ENCODE measurements at places on chromosomes 6 and 20.

GRCh38 chr6:150949526-150949925 lies 84.0 kb downstream of the MTHFD1L start:
- no peak for DNase-seq

DNA sequence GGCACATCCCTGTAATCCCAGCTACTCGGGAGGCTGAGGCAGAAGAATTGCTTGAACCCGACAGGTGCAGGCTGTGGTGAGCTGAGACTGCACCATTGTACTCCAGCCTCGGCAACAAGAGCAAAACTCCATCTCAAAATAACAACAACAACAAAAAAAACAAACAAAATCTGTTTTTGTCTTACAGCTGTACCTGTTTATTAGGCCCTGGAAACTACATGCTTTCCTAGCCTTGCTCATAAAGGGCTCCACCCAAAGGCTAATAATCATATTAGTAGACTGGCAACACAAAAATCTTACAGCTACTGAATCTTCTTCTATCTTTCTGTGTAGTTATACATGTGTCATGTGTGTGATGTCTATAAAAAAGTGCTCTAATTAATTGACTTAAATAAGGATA lies 503.9 kb upstream of the EYS start:
- DNase-seq = no peak

DNA sequence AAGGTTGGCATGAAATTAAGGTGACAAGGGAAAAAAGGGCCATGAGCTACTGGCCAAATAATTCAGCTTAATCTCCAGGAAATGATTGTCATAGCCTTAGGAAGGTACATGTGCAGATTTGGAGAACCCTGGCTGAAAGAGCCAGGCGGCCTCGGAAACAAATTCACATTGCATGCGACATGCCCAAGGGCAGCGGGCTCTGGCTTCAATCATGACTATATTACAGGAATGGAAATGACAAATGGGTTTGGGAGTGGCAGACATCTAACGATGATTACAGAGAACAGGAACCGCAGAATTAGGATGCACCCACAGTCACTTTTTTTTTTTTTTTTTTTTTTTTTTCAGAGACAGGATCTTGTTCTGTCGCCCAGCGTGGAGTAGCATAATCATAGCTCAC lies 112.4 kb upstream of the SALL4 start:
- DNase-seq = no peak

DNA sequence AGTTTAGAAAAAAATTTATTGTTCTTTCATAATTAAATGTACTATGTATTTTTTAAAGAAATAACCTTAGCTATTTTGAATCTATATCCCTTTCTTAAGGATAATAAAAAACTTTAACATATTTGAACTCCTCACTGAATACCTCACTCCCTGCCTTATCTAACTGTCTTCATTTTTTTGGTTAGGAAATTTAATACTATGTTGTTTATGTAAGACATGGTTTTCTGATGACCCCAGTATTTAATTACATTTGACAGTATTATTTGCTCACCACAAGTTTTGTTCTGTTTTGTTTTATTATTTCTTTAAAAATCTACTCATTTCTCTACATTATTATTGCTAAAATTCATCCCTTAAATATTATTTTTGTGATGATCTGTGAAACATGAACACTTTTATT lies 394.4 kb upstream of the ADGRB3 start:
- no peak for DNase-seq

DNA sequence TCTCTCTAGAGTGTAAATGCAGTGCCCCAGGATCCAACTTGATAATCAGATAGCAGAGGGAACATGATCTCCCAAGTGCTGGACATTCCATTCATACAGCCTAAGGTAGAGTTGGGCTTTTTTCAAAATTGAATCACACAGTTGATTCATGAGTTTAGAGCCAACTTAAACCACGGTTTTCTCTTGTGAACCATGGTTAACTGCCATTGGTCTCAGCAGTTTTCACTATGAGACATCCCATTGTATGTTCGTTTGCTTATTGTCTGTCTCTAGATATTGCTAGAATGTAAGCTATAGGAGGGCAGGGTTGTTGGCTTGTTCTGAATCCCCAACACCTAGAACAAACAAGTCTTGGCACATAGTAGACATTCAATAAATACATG lies 37.2 kb upstream of the TAF8 start:
- no peak for DNase-seq

DNA sequence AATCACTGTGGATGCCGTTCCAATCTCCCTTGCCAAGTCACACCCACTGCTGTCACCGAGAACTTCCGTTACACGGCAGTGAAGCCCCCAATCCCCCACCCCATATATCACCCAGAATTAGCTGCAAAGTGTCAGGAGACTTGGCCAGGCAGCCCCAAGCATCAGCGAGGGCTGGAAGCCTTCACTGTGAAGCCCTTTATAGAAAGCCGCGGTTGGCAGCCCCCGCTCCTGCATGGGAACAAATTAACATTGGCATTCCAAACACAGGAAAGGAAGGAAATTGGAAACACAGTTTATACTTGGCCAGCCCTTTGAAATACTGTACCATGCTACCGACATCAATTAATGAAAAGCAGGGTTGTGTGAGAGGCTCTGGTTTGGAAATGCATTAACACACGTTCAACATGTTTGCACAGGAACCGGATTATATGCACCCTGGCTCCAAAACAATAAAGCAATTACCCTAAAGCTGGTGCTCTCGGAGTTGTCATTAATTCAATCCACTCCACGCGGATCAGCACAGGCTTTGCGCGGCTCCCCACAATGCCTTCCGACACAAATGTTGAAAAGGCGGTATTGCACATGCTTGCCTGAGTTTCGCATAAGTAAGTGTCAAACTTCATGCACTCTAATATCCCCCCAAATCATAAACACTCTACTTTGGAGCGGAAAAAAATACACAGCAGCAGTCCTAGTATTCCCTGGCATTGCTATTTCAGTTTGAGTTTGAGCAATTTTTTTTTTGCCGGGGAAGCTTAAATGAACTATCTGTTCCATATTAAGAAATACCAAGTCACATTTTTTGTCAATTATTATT lies 7.1 kb downstream of the BMP7 start:
- DNase-seq = no peak

DNA sequence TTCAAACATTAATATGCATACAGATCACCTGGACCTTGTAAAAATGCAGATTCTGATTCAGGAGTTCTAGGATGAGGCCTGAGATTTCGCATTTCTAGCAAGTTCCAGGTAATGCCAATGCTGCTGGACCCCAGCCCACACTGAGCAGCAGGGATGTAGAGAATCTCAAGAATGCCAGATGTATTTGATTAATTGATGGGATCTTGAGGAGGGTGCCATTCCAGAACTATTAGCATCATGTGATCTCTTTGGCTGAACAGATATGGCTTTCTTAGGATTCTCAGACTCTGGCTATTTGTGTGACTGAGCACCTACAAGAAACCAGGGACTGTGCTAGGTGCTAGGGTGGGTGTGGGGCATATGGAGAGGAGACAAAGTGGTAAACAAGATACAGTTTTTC lies 16.5 kb upstream of the SNX3 start:
- no peak for DNase-seq

GRCh38 chr6:32047084-32047478 lies 8.9 kb downstream of the CYP21A2 start:
- no peak for DNase-seq

DNA sequence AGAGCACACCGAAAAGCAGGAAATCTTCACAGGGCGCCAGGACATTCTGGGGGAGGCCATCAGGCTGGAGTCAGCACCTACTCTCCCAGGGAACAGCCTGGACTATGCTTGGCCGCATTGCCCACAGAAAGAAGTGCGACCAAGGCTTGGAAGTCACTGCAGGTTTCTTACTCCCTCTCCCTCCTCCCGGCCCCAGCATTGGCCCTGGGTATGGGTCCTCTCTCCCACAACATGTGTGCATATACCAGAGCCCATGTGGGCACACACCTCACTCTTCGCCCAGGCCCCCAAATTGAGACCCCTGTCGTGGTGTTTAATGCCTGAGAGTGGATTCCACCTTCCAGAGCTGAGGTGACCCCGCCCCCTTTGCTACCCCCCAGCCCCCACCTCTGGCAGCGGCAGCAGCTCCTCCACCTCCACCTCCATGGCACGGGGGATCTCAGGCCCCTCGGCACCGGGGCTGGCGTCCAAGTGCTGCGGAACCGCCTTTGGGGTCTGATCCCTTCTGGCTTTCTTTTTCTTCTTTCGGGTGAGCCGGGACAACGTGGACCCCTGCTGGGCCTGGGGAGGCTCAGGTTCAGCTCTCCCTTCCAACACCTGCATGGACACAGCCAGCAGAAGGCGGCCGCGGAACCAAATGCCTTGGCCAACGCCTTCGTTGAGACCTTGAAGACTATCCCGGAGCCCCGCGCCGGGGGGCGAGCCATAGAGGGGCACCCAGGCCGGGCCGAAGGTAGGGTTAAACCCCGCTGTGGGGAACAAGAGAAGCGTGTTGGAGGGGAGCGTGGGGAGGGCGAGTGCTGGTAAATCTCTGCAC lies 15.2 kb upstream of the SPAG4 start:
- no peak for DNase-seq

DNA sequence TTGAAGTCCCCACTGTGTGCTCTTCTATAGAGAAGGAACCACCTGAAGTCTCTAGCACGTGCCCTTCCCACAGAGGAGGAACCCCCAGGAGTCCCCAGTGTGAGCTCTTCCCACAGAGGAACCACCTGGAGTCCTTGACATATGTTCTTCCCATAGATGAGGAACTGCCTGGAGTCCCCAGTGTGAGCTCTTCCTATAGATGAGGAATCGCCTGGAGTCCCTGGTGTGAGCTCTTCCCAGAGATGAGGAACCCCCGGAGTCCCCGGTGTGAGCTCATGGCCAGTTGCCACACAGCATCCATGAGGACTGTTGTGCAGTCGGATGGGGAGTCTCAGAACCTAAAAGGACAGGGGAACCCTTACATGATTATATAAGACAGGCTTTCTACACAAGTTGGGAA lies 158.1 kb upstream of the THBS2 start:
- no peak for DNase-seq

DNA sequence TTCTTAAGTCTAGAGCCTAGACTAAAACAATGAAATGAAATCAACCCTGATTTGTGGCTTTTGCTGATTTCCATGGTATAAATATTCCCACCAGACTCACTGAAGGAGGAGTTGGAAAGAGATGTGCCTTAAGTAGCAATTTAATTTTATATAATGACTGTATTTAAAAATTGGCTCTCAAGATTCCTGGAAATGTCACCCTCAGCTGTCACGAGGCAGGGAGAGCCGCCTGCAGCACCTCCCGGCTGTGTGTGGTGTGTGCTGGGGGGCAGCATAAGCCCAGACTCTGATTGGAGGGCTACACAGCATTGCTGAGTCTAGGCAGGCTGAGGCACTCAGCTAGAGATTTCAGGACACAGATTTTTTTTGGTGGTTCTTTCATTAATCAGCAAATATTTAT lies 40.6 kb upstream of the TMEM181 start:
- no peak for DNase-seq

DNA sequence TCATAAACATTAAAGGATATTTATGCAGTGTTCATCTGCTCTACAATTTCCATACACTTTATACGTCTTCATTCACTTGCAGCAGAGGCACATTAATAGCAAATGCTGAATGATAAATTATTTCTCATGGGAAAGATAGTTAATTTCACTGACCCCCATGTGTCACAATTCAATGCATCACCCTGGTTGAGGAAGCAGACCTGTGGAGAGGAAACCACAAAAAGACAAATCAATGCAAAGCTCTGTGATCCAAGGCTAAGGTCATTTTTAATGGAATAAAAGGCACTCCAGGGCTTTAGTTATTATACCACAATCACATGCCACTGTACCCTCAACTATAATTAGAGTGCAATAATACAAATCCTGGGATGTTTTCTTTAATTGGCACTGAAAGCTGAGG lies 40.3 kb upstream of the TENT5A start:
- DNase-seq = no peak

DNA sequence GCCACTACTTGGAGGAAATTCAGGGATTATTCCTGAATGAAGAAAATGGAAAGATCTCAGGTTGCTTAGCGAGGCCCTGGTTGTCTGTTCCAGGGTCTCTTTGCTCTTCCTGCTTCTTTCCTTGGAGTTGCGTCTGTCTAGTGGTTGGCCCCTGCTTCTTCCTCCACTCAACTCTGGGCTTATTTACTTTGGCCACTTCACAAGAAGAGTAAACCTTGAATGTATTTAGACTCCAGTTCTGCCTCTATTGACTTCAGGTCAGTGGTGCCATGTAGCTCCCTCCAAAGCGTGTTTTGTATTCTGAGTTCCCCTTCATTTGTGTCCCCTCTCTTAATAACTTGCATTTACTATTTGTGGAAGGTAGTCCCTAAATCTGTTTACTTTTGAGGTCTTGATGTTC lies 456.5 kb downstream of the UTRN start:
- DNase-seq = no peak

DNA sequence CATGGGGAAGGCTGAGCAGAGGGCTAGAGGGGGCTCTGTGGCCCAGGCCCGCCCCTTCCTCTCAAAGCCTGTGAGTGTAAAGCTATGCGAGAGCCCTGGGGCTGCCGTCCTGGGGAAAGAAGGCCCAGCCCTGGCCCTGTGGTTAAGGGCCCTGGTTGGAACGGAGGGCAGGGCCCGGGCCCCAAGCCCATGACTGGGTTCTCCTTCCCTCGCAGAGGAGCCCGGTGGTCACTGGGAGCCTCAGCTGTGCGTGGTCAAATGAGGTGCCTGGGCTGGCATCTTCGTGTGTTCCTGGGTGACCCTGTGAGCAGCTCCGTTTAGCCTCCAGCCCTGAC lies 56.0 kb downstream of the SMOC2 start:
- DNase-seq = no peak

- DNase-seq = no peak
These were observed 11.2 kb downstream of the TAF4 start for GRCh38 chr20:62054451-62054953.

Data from stimulated activated CD8-positive, alpha-beta memory T cell treated with anti-CD3 and anti-CD28 coated beads, Interleukin-2, amount 100 ng/mL, for 48 hours (primary cell).